Lung (tissue), 17 donors: ENCODE measurements at places on chromosomes 6 and 20. TPM values are rescaled to one million over a fixed set of nuclear protein-coding genes. Genes with fewer than 3 reads are reported as not detected.

DNA sequence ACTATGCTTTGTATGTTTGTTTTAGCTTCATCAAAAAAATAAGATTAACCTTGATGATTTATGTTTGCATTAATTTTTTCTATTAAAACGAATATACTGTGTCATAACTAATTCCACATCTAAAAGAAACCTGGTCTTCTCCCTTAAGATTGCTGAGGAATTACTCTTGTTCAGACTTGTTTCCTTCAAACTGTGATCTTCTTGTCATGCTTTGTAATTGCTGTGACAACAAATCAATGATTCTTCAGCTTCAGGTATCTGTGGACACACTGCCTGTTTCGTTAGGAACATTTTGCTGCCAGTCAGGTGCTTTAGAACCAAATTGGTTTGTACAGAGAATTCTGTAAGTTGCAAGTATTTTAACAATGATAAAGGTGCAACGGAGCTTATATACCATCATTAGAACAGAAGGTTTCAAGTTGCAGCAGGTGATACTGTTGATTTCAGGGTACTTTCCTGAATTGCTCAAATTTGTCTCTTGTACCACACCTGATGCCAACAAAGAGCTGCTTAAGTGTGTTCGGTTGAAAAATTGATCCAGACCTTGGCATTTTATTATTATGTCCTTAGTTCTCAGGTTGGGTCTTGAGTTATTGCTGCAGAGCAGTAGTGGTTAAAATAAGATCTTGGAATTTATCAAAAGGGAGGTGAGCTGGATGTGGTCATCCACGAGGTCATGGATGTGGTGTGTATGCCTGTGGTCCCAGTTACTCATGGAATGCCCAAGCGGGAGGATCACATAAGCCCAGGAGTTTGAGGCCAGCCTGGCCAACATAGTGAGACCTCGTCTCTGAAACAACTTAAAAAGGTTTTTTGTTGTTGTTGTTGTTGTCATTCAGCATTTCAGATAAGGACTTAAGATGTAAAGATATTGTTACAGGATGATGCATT is 19.5 kb downstream of the SYTL3 start:
- H3K4me3 ChIP-seq, result no peak overlapping the region
- no peaks in the 10 kb centered on the region for H3K4me1 ChIP-seq
- H3K36me3 ChIP-seq, result no peaks in the 10 kb centered on the region
- DNase-seq, result no peak

DNA sequence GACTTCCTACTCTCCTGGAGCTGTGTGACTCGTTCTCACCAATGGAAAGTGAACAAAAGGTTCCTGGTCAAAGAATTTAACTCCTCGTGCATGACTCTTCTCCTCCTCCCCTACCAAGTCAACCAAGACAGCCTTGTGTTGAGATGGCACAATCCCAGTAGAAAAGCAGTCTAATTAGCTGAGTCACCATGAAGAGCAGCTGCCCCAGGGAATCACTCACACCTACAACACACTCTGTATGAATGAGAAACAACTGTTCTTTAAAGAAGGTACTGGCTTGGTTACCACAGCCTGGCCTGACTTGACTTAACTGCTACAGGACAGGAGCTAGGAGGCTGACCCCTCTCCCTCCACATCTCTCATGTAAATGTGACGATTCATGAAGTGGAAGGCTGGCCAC is 2.9 kb upstream of the HLA-DOB start:
- H3K4me1 ChIP-seq, result no peaks in the 10 kb centered on the region
- H3K36me3 ChIP-seq, result no peaks in the 10 kb centered on the region
- H3K27me3 ChIP-seq, result no peaks in the 10 kb centered on the region
- no peak overlapping the region for H3K4me3 ChIP-seq

DNA sequence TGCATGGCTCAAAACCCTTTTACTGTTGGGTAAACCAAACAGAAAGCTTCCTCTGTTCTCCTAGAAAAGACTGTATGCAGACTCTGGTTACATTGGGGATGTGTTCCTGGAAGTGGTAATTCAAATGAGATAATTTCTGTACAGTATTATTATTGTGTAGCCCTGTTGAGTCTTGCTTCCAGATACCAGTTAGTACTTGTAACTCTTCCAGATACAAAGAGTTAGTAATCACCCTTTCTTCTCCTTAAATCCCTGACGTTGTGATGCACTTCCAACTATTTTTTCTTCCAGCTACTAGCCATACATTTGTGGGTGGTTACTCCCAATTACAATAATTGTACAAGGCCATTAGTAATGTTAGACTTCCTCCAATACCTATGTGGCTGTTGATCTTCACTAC is 42.3 kb upstream of the GRIK2 start:
- H3K27me3 ChIP-seq, result no peaks in the 10 kb centered on the region
- H3K27ac ChIP-seq, result no peak overlapping the region
- H3K4me1 ChIP-seq, result no peaks in the 10 kb centered on the region
- H3K36me3 ChIP-seq, result no peaks in the 10 kb centered on the region

- no peak for DNase-seq
- H3K36me3 ChIP-seq, result peaks cover 7% of the 10 kb centered on the region
- no peak overlapping the region for H3K27ac ChIP-seq
Measured at GRCh38 chr6:122445274-122445673, 26.3 kb downstream of the SERINC1 start.

DNA sequence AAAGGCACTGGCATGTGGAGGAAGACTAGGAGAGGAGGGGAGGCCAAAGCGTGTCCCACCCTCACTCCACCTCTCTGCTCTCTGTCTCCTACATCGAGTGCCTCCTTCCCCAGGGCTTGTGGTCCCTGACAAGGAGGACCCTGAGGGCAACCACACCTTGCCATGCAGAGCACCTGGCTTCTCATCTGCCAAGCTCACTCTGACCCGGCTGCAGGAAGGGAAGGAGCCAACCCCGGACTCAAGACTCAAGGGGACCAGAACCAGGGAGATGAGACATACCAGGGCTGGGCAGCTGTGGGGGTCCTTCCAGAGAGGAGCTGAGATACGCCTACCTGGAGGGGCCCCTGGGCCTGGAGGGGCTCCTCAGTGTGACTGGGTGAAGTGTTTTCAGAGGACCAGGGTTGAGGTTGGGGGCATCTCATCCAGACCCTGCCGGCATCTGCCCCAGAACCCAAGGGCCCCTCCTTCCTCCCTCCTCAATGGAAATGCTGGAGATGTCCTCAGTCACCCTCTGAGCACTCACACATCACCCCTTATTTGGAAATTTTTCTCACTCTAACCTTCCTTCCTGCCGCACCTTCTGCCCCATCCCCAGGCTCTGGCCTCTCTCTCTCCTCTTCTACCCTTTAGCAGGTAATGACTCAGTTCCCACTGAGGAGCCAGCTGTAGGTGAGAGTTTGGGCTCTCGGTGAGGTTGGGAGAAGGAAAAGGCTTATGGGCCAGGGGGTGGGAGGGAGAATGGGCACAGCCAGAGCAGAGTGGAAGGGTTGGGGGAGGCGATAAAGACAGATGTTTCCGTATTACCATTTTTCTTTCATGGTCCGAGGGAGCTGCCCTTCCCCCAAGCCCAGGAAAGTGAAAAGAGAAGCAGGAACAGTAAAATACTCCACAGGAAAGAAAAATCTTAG is 32.0 kb upstream of the POU5F1 start:
- no peak for DNase-seq
- H3K4me1 ChIP-seq, result no peaks in the 10 kb centered on the region

GRCh38 chr6:30463651-30464618 is 25.4 kb upstream of the HLA-E start:
- H3K4me1 ChIP-seq, result no peaks in the 10 kb centered on the region
- peak; percentile 30 for DNase-seq
- H3K27ac ChIP-seq, result no peak overlapping the region
- no peaks in the 10 kb centered on the region for H3K36me3 ChIP-seq
- H3K4me3 ChIP-seq, result no peak overlapping the region

- no peaks in the 10 kb centered on the region for H3K36me3 ChIP-seq
- H3K4me3 ChIP-seq, result no peak overlapping the region
- DNase-seq, result no peak
- peaks cover 43% of the 10 kb centered on the region for H3K27me3 ChIP-seq
Measured at GRCh38 chr6:32865724-32866443, 11.9 kb downstream of the PSMB9 start.

Gene CD109
- polyA plus RNA-seq, result 2.3 TPM

Gene VSTM2L
- polyA plus RNA-seq, result 24.8 TPM

Gene MUCL3
- 0.47 TPM for polyA plus RNA-seq

Gene TCF21
- polyA plus RNA-seq, result 14.5 TPM
